ENCODE measurements at places on chromosomes 1 and 21.

DNA sequence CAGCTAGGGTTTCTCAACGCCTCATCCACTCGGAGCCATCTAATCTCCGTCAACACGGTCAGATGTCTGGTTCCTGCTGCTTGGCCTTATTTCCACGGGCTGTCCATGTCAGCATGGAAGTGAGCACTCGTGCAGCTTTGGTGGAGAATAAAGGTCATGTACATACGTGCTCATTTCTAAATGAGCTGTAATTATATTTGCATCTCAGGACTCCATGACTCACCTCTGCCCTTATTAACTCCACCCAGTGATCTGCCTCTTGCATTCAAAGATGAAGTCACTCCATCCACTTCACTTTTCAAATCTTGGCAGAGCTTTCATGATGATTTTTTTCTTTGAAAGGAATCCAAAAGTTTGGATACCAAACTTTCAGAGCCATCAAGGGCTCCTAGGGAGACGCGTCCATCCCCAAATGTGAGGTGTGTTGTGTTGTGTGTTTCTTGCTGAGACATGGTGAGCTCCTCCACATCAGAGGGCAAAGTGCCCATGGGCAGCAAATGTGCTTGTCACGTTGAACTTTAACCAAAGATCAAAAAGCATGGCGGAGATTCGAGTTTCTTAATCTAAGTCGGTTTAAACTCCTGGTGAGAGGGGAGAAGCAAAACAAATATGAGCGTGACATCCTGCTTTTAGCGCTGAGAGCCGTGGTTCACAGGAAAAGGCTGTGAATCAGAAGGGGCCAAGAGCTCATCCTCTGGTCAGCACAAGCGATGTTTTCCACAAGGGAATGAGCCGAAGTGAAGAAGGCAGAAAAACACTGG lies 68.6 kb upstream of the ERRFI1 start:
- DNase-seq: no peak

DNA sequence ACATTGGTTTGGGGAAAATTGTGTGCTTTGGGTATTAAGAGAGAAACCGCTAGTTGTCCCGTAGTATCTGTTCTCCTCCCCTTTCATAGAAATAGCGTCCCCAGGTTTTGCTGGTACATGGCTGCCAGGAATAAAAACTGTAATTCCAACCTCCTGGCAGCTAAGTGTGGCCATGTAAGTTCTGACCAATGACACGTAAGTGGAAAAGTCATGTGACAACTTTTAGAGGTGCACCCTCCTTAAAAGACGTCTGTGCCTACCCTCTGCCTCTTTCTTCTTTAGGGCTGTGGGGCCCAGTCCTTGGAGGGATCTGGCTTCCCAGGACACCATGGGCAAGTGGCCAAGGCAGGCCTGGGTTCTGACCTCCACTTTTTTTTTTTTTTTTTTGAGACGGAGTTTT lies 59.3 kb downstream of the UMODL1 start:
- DNase-seq: no peak

DNA sequence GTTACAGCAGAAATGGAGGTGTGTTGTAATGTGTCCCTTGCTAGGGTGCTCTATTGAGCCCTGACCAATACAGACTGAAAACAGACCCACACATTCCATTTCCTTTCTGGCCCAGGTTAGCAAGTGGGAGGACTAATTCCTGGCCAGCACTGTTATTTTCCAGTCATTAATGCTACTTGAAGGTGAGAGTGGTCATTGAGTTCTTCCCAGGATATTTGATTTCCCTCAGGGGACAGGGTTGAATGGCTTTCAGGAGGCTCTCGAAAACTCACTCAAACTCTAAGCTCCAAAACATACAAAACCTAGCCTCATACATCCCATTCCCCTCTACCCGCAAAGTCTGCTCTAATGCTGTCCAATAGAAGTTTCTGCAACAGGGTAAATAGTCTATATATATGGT lies 6.2 kb downstream of the LRRC52 start:
- DNase-seq: no peak

DNA sequence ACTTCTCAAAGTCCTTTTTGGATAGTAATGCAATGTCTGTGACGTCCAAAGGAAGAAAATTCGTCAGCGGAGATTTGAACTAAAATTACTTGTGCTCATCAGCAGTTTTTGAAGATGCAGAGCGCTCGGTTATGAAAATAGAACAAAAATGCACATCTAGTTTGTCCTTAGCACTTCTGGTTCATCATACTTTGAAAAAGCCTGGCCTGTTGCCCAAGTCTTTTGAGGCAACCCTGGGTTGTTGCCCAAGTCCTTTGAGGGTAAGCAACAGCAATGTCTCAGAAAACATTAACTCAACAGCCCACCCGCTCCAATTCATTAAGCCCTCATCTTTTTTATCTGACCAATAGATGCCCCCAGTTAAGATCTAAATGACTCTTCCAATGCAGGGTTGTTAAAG lies 91.9 kb downstream of the HUNK start:
- DNase-seq: no peak

Data from stimulated activated CD4-positive, alpha-beta T cell treated with anti-CD3 and anti-CD28 coated beads, Interleukin-1b, Interleukin-23, amount 100 ng/mL, for 4 hours (primary cell).